ENCODE measurements at places on chromosomes 1 and 21.

GRCh38 chr1:91559838-91560565, 59.4 kb downstream of the CDC7 start:
- DNase-seq, result no peak

DNA sequence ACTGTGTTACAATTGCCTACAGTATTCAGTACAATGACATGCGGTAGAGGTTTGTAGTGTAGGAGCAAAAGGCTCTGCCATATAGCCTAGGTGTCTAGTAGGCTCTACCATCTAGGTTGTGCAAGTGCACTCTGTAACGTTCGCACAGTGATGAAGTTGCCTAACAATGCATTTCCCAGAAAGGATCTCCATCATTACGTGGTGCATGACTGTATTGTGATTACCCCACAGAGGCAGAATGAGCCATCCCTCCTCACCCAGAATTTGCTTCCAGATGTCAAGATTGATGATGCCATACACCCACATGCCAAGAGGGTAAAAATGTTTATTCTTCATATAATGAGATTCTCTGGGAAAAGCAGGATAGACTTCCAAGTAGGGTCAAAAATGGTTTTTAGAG, 199.3 kb upstream of the CTTNBP2NL start:
- no peak for DNase-seq

GRCh38 chr1:23562137-23562876, 3.0 kb upstream of the ID3 start:
- DNase-seq, result no peak

GRCh38 chr1:227323171-227323966, 5.1 kb upstream of the CDC42BPA start:
- DNase-seq, result no peak

DNA sequence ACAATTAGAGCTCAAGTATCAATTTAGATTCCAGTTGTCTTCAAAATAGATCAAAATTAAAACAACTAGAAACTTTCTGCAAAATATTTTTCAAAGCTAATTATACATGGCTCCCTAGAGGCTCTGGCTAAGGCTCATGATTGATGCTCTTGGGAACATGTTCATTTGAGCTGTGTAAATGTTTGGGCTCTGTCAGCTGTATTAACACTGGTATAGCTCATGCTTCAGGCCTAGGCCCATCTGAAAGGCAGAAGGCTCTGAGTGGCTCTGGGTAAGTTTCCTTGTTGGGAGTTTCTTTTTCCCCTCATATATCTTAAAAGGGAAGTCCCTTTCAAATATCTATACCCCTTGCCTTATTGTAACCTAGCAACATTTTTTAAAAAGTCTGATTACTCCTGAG, 81.3 kb downstream of the UROD start:
- DNase-seq, result no peak

GRCh38 chr1:182391362-182392049, at the start of gene GLUL:
TSS of gene GLUL (minus strand) at chr1:182391790. CDS start at chr1:182388737, 3,053 bp downstream.
- peak; percentile 51 for DNase-seq

DNA sequence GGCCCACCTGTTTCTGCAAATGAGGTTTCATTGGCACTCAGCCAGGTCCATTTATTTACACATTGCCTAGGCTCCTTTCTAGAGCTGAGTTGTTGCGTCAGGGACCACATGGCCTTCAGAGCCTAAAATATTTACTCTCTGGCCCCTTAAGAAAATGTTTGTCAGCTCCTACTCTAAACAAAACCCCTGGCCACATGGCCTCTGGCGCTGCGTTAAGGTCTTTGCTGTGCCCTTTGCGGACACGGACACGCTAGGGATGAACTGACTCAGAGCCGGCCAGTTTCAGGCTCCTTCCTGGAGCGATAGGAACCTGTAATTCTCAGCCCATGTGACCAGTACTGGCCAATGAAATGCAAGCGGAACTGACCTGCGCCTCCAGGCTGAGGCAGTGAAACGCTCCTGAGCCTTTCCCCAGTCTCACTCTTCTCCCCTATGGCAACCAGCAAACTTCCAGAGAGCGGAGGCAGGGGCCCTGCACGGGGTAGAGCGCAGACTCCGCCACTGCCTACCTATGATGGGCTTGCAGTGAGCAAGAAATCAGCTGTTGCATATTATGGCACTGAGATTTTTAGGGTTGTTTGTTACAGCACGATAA, 160.3 kb downstream of the ETS2 start:
- DNase-seq, result no peak

DNA sequence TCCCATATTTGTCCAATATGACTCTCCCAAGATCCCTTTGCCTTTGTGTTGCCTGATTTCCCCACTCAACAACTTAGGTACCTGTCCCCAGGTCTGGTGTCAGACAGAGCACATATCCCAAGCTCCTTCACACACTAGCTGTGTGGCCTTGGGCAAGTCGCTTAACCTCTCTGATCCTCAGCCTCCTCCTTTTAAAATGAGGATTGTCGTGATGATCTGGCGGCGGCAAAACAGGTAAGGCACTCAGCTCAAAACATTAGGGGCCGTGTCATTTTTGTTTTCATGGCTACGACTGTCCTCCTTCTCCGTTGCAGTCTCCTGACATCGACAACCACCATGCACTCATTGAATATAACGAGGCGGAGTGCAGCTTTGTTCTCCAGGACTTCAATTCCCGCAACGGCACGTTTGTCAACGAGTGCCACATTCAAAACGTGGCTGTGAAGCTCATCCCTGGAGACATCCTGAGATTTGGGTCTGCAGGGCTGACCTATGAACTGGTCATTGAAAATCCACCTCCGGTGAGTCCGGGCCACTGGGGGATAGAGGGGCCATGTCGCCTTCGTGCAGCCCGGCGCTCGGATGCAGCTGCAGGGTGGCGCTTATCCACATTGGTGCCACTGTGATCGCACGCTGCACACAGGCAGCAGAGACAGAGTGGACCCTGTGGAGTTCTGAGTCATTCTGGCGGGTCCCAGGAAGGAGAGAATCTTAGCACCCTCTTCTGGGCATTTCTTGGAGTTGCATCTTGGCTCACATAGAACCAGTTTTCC, 25.2 kb downstream of the FHAD1 start:
- no peak for DNase-seq
